GM23248 (cell line): ENCODE measurements at places on chromosomes 3 and 15. TPM values are rescaled to one million over a fixed set of nuclear protein-coding genes. Genes with fewer than 3 reads are reported as not detected.

GRCh38 chr3:191026746-191027145 is 164.3 kb upstream of the GMNC start:
- no peak overlapping the region for H3K4me3 ChIP-seq
- no peaks in the 10 kb centered on the region for H3K27me3 ChIP-seq
- no peak overlapping the region for H3K27ac ChIP-seq
- H3K36me3 ChIP-seq = no peaks in the 10 kb centered on the region

- no peaks in the 10 kb centered on the region for H3K36me3 ChIP-seq
- no peak for DNase-seq
- no peak overlapping the region for H3K27ac ChIP-seq
- no peak overlapping the region for H3K4me3 ChIP-seq
- peaks cover 11% of the 10 kb centered on the region for H3K4me1 ChIP-seq
- no peaks in the 10 kb centered on the region for H3K27me3 ChIP-seq
Measured at GRCh38 chr3:17573396-17573795, 169.0 kb downstream of the TBC1D5 start.

- H3K36me3 ChIP-seq = peaks cover 8% of the 10 kb centered on the region; the same call in 1 of the 2 replicates
- no peak for DNase-seq
- peaks cover 14% of the 10 kb centered on the region; the same call in 1 of the 2 replicates for H3K4me1 ChIP-seq
Measured at GRCh38 chr15:72042865-72043264, 75.1 kb downstream of the MYO9A start.

SPINK8 gene
- not detected in 2 replicates for total RNA-seq

DNA sequence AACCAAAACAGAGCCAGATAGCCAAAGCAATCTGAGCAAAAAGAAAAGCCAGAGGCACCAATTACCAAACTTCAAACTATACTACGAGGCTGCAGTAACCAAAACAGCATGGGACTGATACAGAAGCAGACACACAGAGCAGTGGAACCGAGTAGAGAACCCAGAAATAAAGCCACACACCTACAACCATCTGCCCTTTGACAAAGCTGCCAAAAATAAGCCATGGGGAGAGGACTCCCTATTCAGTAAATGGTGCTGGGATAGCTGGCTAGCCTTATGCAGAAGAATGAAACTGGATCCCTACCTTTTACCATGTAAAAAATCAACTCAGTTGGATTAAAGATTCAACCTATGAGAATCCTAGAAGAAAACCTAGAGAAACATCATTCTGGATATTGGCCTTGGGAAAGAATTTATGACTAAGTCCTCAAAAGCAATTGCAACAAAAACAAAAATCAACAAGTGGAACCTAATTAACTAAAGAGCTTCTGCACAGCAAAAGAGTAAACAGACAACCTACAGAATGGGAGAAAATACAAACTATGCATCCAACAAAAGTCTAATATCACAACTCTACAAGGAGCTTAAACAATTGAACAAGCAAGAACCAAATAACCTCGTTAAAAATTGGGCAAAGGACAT is 95.1 kb downstream of the APBA2 start:
- H3K36me3 ChIP-seq = no peaks in the 10 kb centered on the region
- DNase-seq = no peak
- no peaks in the 10 kb centered on the region for H3K27me3 ChIP-seq
- no peak overlapping the region for H3K4me3 ChIP-seq
- no peak overlapping the region for H3K27ac ChIP-seq
- no peaks in the 10 kb centered on the region for H3K4me1 ChIP-seq

LRRC58 gene
- total RNA-seq = 29.2 and 34.4 TPM in 2 replicates

FETUB gene
- not detected in 2 replicates for total RNA-seq

TIGIT gene
- not detected in 2 replicates for total RNA-seq

SMAD6 gene
- total RNA-seq = 24.0 and 32.9 TPM in 2 replicates
